Lower leg skin (tissue), 4 donors: ENCODE measurements at places on chromosomes 5 and 9.

GRCh38 chr5:77224672-77225355 lies 14.3 kb downstream of the PDE8B start:
- DNase-seq, result no peak

DNA sequence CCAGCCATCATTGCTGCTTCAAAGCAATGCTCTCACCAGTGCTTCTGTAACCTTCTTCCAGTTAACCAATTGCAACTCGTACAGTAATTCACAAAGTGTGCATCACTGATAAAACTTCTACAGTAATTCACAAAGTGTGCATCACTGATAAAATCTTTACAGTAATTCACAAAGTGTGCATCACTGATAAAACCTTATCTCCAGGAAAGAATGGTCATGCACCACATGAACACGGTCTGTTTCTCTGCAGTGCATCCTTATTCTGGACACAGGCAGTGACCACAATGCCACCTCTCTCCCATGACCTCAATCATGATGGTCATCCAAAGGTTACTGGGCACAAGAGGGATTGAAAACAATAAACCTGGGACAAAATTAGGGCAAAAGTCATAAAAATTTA lies 153.6 kb downstream of the TSSK1B start:
- no peak for DNase-seq

DNA sequence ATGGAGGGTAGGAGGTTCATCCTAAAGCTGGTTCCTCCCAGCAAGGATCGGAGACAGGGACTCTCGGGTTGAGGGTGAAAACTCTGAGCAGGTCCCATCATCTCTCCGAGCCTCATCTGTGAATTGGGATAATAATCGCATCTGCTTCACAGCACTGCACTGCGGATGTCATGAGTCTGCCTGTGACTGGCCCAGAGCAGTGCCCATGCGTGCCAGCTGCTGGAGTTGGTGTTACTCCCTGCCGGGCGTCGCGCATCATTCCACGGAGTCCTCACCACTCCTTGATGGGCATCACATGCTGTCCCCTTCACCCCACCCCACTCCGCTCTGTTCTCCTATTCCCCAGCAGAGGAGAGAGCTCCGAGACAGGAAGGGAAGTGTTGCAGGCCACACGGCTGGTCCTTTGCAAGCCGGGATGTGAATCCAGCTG lies 35.1 kb upstream of the ORM1 start:
- DNase-seq, result no peak

DNA sequence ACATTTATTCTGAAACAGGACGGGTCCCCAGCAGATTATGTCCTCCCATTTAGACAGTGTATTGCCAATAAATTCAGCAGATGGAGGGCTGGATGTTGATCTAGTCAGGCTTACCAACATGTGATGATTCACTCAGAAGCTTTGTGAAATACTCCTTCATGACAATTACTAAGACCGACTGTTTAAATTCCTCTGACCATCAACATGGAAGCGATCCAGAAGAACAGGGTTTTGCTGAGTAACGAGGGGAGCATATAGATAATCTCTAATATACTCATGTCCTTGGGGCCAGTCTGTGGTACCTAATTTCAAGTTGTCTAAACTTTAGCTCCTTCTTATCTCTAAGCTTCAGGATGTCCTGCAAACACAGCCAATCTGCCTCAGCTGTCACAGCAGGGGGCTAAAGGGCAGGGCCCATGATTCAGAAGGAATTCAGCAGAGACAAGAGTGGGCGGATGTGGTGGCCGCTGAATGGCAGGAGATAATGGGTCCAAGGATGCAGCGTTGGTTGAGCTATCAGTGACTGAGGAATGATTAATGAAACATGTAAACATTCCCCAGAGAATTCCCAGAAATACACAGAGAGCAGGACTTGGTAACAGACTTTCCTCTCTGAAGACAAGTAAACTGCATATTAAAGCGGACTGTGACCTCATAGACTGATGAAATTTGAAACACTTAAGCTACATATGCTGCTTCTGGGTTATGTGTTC lies 109.4 kb downstream of the ANKRD55 start:
- no peak for DNase-seq

DNA sequence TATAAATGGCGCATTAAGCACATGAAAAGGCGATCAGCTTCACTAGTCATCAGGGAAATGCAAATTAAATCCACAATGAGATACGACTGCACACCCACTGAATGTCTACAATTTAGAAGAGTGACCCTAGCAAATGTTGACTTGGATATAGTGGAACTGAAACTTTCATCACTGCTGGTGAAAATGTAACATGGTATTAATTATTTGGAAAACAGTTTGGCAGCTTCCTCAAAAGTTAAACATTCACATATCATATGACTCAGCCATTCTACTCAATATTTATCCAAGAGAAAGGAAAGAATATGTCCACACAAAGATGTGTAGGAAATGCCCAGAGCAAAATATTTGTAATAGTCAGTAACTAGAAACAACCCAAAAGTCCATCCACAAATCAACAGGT lies 146.5 kb downstream of the LPAR1 start:
- no peak for DNase-seq

- DNase-seq, result no peak
These were observed 181.3 kb upstream of the ZNF608 start for GRCh38 chr5:124927735-124928134.

GRCh38 chr5:178428341-178429155 lies 161.6 kb downstream of the COL23A1 start:
- peak; percentile 20 for DNase-seq

GRCh38 chr5:59241119-59241518 lies 652.4 kb downstream of the PDE4D start:
- no peak for DNase-seq

DNA sequence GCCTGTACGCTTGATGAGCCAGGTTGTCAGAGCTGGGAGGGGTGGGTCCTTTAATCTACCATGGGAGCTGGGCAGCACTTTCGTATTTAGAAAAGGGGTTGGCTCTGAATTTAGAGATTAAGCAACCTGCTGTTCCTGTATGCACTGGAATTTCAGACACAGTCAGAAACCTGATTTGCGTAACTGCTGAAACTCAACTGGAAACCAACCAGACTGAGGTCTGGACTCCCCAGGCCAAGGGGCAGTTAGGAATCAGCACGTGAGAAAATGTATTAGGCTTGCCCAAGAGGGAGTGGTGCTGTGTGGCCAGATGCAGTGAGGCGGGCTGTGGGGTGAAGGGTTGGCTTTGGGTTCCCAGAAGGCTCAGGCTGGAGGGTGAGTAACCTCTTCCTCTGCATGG lies 235.0 kb downstream of the GOLPH3 start:
- no peak for DNase-seq

GRCh38 chr9:90774682-90775081 lies 26.9 kb upstream of the SYK start:
- DNase-seq, result no peak

DNA sequence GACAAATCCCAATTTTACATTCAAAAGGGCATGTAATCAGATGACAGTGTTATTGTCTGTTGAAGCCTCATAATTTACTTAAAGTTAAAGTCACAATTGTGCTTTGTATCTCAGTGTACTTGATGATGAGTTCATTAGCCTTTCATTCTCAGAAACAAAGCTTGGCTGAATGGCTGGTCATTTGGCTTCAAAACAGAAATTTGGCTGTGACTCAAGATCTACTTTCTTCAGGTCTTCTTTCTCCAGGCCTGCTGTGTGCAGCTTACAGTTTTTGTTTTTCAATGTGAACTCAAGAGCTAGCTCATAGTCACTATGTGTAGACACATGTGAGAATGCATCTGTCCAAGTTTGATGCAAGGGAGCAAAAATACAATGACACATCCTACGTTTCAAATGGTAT lies 2003.6 kb upstream of the WWC1 start:
- no peak for DNase-seq

DNA sequence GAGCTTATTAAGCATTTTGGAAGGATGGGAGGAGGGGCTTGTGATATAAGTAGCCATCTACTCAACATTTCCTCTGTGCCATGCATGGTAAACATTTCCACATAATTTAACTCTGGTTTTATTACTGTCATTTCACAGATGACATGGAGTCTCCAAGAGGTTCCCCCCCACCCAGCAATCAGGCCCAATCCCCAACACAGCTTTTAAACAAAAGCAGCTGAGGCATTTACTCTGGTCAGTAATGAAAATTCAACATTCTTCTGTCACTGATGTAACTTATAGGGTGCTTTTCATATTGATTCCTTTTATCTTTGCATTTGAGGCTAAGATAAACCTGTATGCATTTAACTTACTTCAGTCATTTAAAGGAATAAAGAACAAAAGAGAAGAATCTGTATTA lies 128.1 kb downstream of the COL23A1 start:
- no peak for DNase-seq

- no peak for DNase-seq
These were observed 12.2 kb upstream of the MEGF9 start for GRCh38 chr9:120726484-120726883.

- no peak for DNase-seq
These were observed 356.4 kb upstream of the CCNH start for GRCh38 chr5:87769157-87769556.
